Activated CD4-positive, alpha-beta T cell treated with anti-CD3 and anti-CD28 coated beads, Interleukin-2, amount 50 U/mL, for 24 hours (primary cell): ENCODE measurements at places on chromosomes 11 and 22.

DNA sequence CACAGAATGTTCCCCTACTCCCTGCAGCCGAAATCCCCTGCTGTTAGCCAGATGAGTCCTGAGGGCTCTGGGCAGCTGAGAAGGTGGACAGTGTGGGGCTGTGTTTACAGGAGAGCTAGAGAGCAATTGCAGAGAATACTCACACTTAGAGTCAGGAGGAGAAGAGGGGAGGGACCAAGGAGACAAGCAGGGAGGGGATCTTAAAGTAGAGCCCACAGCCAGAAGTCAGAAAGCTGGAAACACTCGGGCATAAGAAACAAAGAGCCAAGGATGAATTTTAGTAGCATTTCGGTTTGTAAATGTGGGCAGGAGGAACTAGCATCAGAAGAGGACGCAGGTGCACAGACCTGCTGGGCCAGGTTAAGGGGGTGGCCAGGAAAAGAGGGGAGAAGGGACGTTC lies 1435.9 kb downstream of the BRD1 start:
- no peak for DNase-seq

DNA sequence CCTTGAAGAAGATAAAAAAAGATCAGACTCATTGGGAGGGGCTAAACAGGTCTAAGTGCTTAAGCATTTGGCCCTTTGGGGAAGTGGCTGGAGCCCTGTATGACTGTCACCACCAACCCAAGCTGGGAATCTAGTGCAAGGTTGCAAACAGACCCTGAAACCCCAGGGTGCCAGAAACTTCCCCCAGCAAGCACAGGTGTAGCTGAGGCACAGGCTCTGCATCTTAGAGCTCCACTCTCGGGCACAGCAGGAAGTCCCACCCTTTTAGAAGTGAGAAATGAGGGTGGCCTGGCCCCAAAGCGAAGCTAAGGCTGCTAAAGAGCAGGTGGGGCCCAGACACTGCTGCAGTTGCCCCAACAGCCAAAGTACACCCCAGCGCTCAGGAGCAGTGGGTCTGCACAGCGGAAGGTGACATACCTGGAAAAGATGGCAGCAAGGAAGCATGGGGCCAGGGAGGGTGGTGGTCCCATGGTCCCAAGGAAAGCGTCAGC lies 5.8 kb upstream of the KDM2A start:
- DNase-seq = no peak

- DNase-seq = no peak
Observed at GRCh38 chr11:73189315-73189714, 28.8 kb upstream of the P2RY2 start.

- no peak for DNase-seq
Observed at GRCh38 chr22:19810381-19811201, 44.1 kb downstream of the GNB1L start.

GRCh38 chr11:119237515-119237914 lies 31.4 kb downstream of the CBL start:
- no peak for DNase-seq

GRCh38 chr22:47019012-47019790 lies 256.8 kb downstream of the TBC1D22A start:
- no peak for DNase-seq

GRCh38 chr11:119700536-119701346 lies 28.3 kb downstream of the NECTIN1 start:
- DNase-seq = no peak

- no peak for DNase-seq
Observed at GRCh38 chr11:113106507-113106906, 145.3 kb downstream of the NCAM1 start.

DNA sequence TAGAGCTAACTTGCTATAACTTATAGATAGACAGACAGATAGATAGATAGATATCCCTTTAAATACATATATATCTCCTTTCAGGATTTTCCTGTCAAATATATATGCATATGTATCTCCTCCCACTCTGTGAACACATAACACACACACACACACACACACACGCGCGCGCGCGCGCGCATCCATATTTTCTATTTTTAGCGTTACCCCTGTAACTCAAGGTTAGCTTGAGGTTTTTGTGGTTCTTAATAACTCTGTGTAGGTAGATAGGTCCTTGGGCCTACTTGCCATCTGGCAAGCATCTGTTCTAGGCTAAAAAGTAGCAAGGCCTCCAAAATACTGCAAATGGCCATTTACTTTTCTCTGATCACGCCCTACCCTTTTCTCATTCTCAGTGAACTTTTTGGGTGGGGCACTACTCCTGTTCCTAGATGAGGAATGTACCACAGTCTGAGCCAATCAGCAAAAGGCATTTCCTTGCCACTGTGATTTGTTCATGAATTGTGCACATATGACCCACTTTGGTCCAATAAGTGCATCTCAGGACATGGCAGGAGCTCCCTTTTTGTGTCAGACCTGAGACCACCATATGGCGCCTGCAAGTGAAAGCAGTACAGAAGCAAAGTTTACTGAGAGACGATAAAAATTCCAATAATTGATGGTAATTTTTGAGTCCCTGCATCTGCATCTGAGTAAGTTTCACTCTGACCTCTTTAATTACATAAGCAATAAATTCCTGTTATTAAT lies 740.5 kb upstream of the API5 start:
- DNase-seq = no peak

DNA sequence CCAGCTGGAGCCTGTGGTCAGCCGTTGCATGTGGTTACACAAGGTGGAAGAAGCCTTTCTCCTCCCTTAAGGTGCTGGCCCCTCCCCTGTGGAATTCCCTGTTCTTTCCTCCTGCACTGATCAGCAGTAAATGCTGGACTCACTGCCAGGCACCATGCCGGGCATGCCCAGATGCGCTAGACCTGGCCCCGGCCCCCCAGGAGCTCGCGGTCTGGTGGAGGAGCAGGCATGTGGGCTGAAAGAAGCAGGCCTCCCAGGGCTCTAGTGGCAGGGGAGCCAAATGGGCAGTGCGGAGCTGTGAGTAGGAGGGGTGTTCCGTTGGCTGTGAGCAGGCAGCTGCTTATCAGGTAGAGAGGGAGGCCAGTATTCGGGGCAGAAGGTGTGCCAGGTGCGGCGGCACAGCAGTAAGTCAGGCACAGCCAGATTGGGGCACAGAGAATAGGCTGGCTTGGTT lies 10.2 kb downstream of the DGKZ start:
- DNase-seq = no peak

DNA sequence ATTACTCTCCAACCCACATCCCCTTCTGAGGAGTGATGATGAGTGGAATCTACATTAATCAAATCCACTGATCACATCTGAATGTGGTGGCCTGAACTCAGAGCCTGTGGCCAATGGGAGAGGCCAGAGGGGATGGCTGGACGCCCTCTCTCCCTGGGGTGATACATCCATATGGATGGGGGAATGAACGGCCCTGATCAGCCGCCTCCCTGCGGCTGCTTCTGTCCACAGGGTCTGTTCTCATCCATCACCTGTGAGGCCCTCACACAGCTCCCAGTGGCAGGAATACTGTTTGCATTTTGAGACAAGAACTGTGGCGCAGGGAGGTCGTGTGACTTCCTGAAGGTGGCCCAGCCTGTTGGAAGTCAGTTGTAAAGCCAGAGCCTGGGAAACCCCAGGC lies 78.3 kb upstream of the SHISAL1 start:
- no peak for DNase-seq

DNA sequence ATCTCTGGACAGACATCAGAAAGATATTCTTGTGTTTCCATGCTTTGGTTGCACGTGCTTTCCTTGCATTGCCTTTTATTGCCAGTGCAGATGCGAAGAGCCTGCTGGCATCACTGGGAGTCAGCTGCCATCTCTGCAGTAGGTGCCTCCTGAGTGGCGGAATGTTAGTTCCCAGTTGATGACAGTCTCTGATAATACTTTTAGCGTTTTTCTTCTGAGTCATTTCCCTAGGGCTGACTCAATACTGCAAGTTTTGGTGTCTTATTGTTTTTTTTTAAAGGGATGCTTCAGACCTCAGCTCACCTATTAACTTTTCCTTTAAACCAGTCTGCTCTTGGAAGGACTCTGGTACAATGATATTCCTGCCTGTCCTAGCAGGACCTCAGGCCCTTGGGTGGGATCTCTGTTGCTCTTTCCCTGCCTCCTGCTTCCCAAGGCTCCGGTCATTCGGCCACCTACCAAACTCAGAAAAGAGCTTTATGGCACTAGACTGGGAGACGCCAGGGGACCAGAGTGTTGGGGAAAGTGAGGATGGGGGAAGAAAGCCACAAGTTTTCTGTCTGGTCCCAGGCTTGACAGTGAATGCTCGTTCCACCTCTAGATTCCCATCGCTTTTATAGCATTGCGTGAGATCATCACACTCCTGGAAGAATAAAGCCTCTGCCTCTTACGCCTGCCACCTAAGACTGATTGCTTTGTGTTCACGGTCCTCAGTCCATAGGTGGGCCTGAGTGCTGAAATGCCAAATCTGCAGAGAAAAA lies 308.7 kb downstream of the DDX10 start:
- no peak for DNase-seq

DNA sequence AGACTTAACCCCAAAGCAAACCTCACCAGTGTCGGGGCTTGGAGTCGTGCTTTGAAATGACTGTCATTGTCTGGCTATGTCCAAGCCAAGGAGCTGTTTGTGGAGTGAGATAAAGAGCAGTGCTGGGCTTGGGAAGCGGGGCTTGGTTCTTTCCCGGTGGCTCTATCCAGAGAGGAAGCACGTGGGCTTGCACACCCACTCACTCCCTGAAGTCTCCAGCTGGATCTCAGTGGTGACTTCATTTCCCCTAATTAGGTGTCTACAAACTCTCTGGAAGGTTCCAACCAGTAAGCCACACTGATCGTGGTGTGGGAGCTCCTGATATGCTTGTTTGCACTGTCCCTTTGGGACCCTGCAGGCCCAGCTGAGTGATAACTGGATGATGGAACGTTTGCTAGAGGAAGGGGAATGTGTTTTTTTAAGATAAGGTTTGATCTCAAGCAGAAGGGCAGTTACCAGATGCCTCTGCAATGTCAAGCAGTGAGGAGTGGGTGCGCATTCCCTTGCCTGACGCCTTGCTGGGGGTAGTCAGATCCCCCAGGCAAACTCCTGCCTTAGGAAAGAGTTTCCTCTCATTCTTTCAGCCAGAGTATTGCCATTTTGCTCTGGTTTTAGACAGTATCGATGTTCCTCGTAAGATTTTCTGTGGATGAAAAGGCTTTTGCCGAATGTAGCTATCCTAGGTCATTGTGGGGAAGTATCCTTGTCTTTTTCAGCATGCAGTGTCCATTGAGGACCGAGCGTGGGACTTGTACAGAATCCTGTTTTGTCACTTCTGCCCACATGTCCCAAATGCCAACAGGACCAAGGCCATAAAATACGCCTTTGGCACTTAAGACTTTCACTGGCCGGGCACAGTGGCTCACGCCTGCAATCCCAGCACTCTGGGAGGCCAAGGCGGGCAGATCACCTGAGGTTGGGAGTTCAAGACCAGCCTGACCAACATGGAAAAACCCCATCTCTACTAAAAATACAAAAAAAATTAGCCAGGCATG lies 90.9 kb downstream of the MICAL2 start:
- DNase-seq = no peak

GRCh38 chr11:91960770-91961169 lies 263.8 kb upstream of the FAT3 start:
- no peak for DNase-seq

- peak; percentile 10 for DNase-seq
Observed at GRCh38 chr11:35943713-35944502, at the start of gene LDLRAD3. Gene LDLRAD3, plus strand, starts transcription at chr11:35944062. Its CDS starts 37 bp downstream, at chr11:35944099.

DNA sequence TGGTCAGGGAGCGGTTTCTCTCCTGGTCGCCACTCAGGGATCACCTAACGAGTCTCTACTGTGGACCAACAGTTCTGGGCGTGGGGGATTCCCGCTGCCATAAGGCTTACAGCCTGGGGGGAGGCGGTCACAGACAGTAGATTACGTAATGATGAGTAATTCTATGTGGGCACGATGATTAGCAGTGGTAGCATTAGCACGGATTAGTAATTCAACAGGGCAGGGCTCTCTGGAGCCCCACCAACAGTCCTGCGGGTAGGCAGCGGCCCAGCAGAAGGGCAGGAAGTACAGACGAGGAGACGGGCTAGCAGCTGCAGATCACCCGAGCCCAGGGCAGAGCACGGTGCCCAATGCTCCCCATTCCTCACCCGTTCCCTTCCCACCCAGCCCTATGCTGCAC lies 3.6 kb downstream of the SHISAL1 start:
- DNase-seq = no peak

- DNase-seq = no peak
Observed at GRCh38 chr11:134276396-134277182, 410 bp downstream of the GLB1L3 start.

- peak; percentile 39 for DNase-seq
Observed at GRCh38 chr11:765025-765801, 12.1 kb downstream of the GATD1 start.

- no peak for DNase-seq
Observed at GRCh38 chr11:123054301-123055065, 7.5 kb downstream of the HSPA8 start.
